ENCODE measurements at places on chromosomes 16 and 17.

DNA sequence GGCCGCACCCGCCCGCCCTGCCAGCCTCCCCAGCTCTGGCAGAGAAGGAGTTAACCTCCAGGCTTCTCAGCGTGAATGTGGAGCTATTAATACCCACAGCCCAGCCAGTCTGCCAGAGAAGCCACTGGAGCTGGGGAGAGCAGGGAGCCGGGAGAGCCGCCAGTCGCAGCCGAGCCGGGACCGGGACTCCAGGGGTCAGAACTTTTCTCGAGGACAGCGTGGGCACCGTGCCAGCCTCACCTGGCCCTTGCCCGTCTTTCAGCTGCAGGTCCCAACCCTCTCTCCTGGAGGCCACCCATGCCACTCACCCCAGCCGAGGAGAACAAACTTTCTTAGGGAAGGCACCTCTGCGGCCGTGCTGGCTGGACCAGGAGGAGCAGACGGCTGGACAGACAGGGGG lies 33.8 kb upstream of the SBK1 start:
- no peak for DNase-seq

GRCh38 chr17:6495450-6496115 lies 51.3 kb downstream of the PIMREG start:
- no peak for DNase-seq

DNA sequence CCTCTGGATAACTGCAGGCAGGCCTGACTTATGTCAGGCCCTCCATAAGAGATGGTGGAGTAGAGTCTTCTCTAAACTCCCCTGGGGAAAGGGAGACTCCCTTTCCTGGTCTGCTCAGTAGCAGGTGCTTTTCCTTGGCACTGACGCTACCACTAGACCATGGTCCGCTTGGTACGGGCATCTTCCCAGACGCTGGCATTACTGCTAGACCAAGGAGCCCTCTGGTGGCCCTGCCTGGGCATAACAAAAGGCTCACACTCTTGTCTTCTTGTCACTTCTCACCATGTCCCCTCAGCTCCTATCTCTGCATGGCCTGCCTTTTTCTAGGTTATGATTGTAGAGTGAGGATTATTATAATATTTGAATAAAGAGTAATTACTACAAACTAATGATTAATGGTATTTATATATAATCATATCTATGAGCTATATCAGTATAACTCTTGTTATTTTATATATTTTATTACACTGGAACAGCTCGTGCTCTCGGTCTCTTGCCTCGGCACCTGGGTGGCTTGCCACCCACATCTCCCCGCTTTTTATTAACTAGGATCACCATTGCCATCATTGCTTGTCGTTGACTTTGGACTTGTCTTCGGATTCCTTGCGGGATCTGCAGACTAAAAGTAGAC lies 59.8 kb upstream of the ARL4D start:
- DNase-seq, result no peak

DNA sequence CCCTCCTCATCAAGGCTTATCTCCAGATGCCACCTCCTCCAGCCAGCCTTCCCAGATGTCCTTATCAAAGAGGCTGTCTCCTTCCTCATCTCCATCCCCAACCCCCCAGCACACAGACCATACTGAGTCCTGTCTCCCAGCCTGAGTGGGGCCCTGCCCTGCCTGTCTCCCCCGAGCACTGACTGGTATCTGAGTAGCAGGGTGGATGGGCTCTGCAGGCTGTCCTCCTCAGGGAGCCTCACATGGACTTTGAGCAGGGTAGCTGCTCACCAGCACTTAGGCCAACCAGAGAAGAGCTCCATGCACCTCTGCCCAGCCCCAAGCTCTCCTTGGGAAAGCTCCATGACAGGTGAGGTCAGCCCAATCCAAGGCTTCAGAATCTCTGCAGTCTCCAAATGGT lies 20.0 kb upstream of the ITGA3 start:
- DNase-seq, result no peak

DNA sequence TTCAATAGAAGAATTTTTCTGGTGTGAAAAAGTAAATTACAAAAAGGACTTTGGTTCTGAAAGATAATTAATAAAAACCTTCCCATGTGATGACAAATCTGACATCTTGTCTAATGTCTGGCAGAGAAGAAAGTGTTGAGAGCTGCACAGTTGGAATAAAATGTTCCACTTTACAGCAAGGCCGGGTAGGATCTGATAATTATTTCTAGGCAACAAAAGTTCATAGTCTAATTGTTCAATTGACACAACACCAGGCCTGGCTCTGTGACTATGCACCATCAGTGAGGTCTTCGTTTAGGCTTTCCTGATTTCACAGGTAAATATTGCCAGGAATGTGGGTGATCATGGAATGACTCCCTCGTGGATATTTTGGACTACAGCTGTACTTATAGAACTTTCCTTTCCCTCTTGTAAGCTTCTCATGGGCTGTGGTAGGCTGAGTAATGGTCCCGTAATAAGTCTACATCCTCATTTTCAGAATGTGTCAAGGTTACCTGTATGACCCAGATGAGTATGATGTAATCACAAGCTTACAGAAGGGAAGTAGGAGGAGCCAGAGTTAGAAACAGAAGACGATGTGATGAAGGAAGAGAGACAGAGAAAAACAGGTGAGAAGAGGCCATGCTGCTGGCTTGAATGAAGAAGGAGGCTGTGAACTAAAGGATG lies 217.0 kb downstream of the CDH13 start:
- no peak for DNase-seq

GRCh38 chr17:61862975-61863800 lies at the start of gene BRIP1:
TSS of gene BRIP1 (minus strand) at chr17:61863528. CDS start at chr17:61861539, 1,989 bp downstream.
- DNase-seq, result peak; percentile 88

- no peak for DNase-seq
These were observed 13.9 kb downstream of the MAP2K6 start for GRCh38 chr17:69428252-69428980.

DNA sequence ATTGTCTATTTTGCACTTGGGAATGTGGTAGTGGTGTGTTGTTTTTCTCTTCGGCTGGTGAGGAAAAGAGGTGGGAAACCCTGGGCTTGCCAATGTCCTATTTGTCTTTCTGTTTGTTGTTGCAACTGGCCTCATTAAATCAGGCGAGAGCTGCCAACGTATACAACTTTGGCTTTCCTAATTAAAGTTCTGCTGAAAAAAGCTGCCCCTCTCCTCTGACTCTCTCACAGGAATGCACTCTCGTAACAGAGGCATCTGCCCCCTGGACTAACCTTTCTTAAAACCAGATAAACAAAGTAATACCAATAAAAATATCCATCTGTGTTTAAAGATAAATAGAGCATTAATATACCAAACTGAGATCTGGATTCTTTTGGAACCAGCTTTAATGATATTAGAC lies 7.8 kb downstream of the CDRT15 start:
- no peak for DNase-seq

GRCh38 chr17:33310296-33310695 lies 17.2 kb upstream of the ASIC2 start:
- DNase-seq, result no peak

DNA sequence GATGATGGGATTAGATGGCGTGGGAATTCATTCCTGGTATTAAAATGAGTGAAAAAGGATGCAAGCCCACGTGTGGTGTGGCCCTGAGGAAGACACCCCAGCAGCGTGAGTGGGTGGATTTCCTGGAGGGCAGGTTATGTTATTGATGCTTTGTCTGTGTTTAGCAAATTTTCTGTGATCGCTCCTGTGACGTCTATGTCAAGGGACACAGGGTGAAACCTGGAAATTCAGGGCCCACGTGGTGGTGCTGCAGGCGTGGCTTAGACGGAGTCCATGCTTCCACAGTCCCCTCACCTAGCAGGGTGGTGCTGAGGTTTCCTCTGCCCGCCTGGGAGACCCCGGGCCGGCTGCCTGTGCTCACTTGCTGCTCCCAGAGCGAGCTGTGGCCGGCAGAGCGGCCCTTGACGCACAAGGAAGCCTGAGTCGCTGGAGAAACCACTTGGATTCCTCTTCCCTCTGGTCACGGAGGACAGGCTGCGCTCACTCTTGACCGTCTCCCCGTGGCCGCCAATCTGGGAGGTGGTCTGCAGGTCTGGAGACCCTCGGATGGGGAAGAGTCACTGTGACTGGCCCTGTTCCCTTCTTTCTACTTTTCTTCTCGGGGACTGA lies 23.4 kb downstream of the BAIAP2 start:
- no peak for DNase-seq

GRCh38 chr16:48212033-48212432 lies 32.1 kb upstream of the LONP2 start:
- DNase-seq, result no peak

DNA sequence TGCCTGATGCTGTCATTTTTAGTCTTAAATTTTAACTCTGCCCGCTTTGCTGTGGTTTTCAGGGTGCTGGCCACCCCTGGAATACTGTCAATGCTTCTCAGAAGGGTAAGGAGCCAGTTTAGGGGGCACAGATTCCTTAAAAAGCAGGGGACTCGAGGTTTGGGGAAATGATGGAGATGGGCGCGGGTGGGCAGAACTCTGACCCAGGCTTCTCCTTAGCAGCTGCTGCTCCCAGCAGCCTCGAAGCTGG lies 23.7 kb downstream of the STAT5A start:
- no peak for DNase-seq

GRCh38 chr17:57779706-57780105 lies 34.6 kb upstream of the CCDC182 start:
- no peak for DNase-seq

- no peak for DNase-seq
These were observed 2.0 kb downstream of the CBX4 start for GRCh38 chr17:79836972-79837887.

DNA sequence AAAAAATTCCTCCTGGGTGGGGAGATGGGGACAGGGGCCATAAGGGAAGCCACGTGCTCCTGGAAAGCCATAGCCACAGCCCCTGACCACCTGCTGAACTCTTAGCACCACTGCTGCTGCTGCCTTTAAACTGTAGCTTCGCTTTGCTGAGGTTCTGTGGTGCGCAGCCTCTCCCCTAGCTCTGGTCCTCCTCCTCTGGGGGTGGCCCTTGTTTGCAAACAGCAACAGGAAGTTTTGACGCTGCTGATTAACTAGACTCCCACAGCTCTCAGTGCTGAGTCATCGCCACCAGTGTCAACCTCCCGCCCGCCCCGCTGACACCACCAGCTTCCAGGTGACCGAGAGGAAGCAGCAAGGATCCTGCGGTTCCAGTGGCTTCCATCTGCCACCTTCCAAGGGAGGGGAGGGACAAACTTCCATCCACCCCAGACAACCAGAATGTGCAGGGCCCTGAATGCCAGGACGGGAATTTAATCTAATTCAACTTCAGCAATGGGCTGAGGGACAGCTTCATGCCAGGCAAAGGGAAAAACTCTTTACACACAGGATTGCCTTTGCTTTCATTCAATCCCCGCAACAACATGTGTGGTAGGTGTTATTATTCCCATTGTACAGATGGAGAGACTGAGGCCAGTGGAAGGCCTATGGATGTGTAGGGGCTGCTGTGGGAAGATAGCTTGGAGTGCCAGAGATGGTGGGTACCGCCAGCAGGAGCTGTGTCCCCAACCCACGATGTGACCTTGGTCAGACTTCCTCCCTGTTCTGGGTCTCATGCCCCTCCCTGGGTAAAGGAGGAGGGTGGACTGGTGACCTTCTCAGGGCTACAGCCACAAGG lies 8.1 kb upstream of the KIFC3 start:
- DNase-seq, result no peak

Data from fibroblast of skin of left quadriceps (primary cell).